Stimulated activated CD8-positive, alpha-beta memory T cell treated with anti-CD3 and anti-CD28 coated beads, Interleukin-15, amount 100 ng/mL, for 48 hours (primary cell): ENCODE measurements at places on chromosomes 6 and 20.

GRCh38 chr6:35370124-35370741, 27.9 kb downstream of the PPARD start:
- DNase-seq: peak; percentile 48

GRCh38 chr6:27868311-27868710, 43.9 kb downstream of the OR2B2 start:
- DNase-seq: no peak

DNA sequence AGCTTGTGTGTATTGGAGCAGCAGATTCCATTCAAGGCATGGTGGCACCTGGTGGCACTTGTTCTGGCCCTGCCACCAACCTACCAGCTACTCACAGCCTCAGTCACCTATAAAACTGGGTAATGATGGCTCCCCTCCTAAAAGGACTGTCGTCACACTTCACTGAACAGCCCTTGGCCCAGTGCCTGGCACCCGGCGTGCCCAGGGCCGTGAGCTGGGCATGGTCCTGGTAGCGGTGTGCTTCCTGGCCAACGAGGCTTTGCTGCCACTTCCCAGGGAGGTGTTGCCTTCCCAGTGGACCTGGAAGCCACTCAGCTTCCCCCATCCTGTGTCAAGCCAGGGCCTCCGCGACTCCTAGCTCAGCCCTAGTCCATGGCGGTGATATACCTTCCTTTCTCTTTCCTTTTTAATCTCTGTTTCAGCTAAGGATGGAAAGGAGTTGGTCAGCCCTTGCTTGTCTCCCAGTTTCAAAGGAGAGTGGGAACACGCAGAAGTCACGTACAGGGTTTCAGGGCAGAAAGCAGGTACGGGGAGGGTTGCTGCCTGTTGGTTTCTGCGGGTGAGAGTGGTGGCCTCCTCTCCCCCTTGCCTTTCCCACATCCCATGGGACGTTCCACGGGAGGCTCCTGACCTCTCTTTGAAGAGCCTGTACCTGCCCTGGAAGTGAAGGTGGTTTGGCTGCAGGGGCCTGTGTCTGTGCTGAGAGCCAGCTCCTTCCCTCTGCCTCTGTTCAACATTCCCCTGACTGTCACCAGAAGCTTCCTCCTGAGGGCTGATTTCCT, 25.5 kb downstream of the ENTPD6 start:
- no peak for DNase-seq

DNA sequence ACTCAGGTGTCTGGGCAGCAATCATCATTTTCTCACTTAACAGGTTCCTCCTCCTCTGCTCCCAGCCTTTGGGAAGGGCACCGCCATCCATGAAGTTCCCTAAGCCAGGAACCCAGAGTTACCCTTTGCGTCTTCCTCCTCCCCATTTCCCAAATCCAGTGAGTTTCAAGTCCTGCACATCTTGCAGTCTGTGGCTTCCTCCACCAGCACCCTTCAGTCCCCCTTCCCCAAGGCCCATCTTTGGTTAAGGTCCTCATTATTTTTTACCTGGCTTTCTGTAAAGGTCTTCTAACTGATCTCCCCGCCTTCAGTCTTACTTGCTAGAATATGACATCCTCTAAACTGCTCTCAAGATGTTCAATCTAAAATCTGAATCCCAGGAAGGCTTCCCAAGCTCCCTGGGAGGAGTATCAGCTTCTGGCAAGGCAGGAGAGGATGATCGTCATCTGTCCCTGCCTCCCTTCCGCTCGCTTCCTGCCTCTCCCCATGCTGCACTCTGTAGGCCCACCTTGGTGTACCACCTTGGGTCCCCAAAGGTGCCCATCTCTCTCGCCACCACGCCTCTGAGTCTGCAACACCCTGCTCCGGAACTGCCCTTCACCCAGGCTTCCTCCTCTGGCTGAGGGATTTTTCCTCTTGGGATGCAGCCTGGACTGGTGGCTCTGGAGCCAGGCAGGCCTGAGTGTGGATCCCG, 11.4 kb upstream of the DUSP22 start:
- no peak for DNase-seq

DNA sequence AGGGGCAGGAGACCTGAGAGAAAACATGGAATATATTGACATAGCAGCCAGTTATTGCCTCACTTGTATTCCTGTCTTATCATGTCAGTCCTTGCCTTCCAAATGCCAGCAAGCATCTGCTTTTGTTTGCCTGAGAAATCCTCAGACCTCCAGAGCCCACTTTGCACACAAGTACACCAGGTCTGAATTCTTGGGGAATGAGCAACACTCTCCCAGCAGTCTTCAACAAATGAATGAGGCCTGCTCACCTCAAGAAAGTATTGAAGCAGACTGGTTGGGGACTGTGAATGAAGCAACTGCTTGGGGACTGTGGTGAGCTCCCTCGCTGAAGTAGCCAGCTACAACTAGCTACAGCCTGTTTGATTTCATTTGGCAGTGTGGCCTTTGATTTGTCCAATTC, 172.8 kb upstream of the SPTLC3 start:
- no peak for DNase-seq

- DNase-seq: no peak
These were observed 3.9 kb downstream of the GTF2H5 start for GRCh38 chr6:158172001-158172400.

GRCh38 chr6:148291876-148292275, 50.8 kb upstream of the SASH1 start:
- no peak for DNase-seq

- DNase-seq: no peak
These were observed 129.3 kb downstream of the AFG1L start for GRCh38 chr6:108423982-108424705.
